ENCODE measurements at places on chromosomes 7 and 10.

DNA sequence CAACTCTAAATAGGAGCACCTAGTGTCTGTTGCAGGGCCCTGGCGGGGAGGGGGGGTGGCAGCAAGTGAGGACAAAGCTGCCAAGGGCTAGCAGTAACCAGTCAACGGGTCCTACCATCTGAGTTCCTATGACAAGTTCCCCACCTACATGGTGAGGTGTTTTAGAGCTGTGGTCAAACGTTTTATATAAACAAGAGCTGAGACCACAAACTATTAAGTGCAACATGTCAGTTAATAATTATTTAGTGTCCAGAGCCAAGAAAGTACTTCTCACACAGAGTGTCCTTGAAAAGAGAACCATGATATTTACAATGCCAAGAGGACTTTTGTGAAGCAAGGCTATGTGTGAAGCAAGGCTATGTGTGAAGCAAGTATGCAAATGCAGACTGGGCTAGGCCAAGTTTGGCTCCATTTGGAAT lies 434.7 kb downstream of the TNS3 start:
- no peak for DNase-seq

GRCh38 chr7:65438598-65438997 lies 64.9 kb downstream of the ZNF92 start:
- no peak for DNase-seq

- no peak for DNase-seq
Observed at GRCh38 chr7:80335511-80336231, 176.2 kb downstream of the GNAT3 start.

- peak; percentile 6 for DNase-seq
Observed at GRCh38 chr10:55091691-55092328, 290.8 kb upstream of the PCDH15 start.

- no peak for DNase-seq
Observed at GRCh38 chr10:89427629-89428028, 13.3 kb downstream of the IFIT5 start.

DNA sequence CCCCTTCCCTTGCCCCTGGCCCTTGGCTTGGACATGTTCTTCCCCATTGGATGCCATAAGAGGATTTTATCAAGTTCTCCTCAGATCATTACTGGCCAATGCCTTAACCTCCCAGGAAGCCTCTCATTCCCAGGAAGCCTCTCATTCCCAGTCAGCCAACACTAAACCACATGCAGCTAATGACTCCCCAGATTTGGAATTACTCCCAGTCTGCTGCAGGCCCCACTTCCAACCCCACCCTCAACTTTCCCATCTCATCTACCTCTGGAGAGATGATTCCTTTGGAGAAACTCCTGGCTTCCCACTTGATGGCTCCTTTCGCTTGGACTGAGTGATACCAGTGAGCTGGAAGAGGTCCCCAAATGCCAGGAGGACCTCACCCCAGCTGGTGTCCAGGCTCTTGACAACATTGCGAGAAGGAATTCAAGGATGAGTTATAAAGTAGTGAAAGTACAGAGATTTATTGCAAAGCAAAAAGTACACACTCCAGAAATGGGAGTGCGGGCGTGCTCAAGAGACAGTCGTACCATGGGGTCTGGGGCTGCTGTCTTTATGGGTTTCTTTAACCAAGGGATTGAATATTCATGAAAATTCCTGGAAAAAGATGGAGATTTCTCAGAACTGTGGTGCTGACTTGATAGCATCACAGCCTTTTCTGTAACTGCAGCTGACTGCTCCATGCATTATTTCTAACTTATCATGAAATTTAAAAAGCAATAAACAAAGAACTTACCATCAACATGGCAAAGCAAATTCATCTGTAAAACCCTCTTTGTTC lies 117.2 kb upstream of the ADCY1 start:
- DNase-seq, result no peak

GRCh38 chr7:17844022-17844421 lies 96.3 kb downstream of the SNX13 start:
- DNase-seq, result no peak

DNA sequence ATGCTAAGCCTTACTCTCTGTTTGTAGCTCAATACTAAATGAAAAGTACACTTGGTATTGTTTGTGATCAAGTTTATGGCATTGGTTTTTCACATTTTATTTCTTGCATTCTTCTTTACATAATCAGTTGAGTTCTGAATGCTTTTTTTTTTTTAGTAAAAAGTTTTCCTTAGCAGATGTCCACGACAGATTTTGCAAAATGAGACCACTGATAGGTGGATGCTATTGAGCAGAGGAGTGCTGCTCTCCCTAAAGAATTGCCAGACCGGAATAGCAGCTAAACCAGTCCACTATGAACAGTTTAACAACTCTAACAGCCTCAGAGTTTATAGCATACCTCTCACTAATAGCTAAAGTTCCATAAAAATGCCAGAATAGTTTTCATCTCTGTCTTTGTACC lies 225.1 kb upstream of the CACNA2D1 start:
- no peak for DNase-seq

DNA sequence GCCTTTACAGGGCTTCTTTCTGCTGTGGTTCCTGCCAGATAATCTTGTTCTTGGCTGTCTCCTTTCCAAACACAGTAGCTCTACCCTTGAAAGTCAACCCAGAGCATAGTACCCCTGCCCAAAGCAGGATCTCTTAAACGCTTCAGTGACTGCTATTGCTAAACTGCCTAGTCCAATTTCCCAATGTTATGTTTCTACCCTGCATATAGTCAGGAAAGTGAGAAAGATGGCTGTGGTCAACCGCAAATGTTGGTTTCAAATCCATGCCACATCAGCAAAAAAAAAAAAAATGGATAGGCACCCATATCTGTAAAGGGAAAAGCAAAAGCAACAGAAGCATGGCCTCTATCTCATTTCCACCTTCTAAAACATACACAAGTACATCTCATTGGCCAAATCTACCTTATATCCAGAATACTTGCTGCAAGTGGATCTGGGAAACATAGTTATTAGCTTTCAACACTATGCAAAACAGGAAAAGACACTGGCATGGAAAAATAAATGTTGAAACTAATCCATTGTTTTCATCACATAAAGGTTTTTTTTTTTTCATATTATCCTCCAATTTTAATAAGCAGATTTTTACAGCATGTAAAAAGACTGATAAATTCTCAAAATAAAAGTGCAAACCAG lies 59.8 kb downstream of the DNAJC1 start:
- DNase-seq, result no peak

GRCh38 chr10:114885443-114885842 lies 52.6 kb upstream of the TRUB1 start:
- DNase-seq, result peak; percentile 38

DNA sequence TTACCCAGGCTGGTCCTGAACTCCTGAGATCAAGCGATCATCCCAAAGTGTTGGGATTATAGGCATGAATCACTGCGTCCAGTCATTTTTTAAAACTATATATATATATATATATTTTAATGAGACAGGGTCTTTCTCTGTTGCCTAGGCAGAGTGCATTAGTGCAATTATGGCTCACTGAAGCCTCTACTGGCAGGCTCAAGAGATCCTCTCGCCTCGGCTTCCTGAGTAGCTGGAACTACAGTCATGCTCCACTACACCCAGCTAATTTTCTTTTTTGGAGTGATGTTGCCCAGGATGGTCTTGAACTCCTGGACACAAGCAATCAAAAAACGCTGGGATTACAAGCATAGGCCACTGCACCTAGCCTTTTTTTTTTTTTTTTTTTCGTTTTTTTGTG lies 55.3 kb upstream of the KAT6B start:
- DNase-seq, result no peak

DNA sequence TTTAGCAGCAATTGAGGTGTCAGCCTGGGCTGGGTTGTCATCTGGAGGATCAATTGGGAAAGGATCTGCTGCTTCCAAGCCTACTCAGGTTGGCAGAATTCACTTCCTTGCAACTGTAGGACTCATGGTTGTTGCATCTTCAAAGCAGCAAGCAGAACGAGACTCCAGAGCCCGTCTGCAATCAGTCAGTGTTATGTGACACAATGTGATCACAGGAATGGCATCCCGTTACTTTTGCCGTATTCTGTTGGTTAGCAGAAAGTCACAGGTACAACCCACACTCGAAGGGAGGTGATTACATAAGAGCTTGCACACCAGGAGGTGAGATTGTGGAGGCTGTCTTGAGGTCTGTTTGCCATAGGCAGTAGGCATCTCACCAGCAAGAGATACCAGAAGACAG lies 15.4 kb upstream of the LYZL1 start:
- no peak for DNase-seq

GRCh38 chr7:124403587-124403986 lies 362.0 kb downstream of the GPR37 start:
- DNase-seq, result no peak

GRCh38 chr10:4250587-4250887 lies 465.5 kb upstream of the KLF6 start:
- DNase-seq, result no peak

DNA sequence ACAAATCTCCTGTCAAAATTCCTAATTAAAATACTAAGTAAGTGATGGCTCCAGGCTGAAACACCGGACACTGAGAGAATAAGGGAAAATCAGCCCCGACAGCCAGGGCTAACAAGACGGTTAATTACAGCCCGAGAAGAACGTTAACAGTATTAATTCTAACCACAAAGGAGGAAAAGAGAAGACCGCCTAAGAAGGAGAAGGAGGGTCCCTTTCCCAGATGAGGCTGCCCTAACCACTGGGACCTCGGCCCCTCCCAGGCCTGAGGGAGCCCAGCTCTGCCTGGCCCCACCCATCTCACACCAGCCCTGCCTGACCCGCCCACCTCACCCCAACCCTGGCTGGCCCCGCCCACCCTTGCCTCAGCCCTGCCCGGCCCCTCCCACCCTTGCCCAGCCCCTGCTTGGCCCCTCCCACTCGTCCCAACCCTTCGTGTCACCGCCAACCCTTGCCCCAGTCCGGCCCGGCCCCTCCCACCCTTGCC lies 51.3 kb downstream of the PWWP2B start:
- DNase-seq, result peak; percentile 86

- DNase-seq, result no peak
Observed at GRCh38 chr10:32556783-32557395, 110.9 kb downstream of the CCDC7 start.

GRCh38 chr10:23694446-23694920 lies 255.6 kb downstream of the OTUD1 start:
- DNase-seq, result peak; percentile 36

All from SK-N-SH (cell line).